Colonic mucosa (tissue), 4 donors: ENCODE measurements at places on chromosomes 4 and X.

GRCh38 chr4:186204103-186204559, 12.8 kb downstream of the CYP4V2 start:
- DNase-seq = no peak

DNA sequence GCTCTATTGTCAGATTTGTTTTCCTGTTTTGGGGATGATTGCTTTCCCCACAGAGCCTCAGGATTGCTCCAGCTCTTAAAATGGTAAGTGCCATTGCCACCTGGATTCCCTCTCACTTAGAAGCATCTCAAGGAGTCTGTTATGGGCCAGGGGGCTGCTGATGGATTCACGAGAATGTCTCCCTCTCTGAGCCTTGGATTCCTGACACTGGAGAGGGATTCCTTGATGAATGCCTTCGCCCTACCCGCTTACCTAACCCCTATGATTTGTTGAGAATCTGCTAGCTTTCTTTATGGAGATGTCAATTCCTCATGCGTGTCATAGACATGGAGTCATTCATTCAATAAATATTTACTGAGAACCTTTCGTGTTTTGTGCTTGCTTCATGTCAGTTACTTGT, 36.9 kb upstream of the TENM3 start:
- DNase-seq = no peak

DNA sequence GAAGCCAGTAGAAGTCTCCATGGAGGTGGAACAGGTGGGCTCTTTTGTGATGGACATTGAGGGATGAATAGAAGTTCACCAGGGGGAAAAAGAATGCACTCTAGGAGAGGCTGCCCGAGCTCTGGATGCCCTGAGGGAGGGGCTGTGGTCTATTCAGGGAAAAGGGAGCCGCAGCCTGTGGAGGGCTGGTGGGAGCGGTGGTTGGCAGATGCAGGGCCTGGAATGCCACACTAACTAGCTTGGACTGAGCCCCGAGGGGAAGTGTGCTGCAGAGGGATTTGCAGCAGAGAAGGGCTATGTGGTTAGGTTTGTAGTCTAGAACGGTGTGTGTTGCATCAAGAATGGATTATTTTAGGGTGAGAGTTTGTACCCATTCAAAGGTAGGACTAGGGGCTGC, 29.5 kb upstream of the PSAPL1 start:
- DNase-seq = no peak

DNA sequence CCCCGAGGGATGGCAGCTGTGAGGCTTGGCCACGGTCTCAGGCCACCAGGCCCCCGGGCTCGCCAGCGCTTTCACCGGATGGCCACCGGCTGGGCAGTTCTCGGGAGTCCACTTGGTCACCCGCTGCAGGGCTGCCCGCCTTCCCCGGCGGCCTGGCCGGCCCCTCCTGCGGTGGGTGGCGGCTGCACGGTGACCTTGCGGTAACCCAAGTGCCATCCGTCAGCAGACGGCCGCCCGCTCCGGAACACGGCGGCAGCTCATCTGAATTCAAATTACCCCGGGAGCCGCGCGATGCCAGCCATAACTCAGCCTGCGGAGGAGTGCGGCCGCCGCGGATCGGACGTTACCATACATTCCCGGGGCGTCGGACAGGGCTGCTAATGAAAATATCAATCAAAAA, 60.7 kb downstream of the FAM53A start:
- DNase-seq = no peak

DNA sequence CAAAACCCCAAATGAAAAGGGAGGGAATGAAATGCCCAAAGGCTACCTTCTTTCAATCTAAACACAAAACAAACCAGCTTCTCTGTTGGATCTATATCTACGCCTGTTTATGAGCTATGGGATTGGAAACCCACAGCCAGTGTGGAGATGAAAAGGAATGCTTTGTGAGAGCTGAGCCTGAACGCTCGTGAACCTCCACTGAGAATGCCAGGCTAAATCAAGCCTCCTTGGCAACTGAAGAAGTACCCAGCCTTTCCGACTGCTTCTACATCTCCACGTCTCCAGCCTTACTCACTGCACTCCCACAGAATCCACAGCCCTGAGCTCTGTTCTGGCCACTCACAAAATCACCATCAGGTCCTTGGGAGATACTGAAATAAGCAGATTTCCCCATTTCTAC, 31.8 kb downstream of the PROM1 start:
- no peak for DNase-seq

GRCh38 chrX:76657499-76657898, 230.0 kb downstream of the MAGEE1 start:
- no peak for DNase-seq
